ENCODE measurements at places on chromosomes 4 and X. TPM values are rescaled to one million over a fixed set of nuclear protein-coding genes. Genes with fewer than 3 reads are reported as not detected.

GYG2 gene
- 59.7 TPM for total RNA-seq

RTL9 gene
- total RNA-seq = 0.70 TPM

SGMS2 gene
- total RNA-seq = 4.3 TPM

DNA sequence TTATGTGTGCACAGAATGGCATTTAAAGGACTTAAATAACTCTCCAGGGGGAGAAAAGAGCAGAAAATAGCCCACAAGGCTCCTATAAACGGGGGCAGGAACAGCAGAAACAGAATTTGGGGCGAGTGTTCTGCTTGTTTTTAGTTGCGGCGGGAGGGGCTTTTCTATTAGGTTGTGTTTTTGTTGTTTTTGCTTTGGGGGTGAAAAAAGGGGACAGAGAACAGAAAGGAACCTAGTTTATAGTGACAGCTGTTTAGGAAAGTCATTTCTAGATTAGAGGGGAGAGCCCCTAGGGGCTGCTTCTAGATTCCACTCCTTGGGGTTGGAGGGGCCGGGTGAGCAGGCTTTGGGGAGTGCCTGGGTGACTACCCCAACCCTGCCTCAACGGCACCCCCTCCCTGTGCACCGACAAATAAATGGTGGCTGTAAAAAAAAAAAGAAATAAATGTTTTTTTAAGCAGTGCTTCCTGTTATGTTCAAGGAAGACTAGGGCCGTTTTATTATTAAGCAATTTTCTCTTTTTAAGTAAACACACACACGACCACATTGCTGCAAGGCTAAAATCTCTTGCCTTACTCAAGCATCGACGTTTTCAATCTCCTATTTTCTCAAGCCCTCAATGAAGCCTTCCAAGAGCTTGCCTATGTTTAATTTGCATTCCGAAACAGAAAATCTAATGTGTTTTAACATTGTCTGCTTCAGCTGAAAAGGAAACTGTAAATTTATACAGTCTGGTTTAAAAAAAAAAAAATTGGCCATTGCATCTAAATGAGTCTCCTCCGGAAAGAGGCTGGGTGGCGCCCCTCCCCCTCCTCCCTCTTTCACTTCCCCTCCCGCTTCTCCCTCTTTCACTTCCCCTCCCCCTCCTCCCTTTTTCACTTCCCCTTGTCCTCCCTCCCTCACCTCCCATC, 123.3 kb upstream of the TBL1X start:
- no peaks in the 10 kb centered on the region for H3K36me3 ChIP-seq
- DNase-seq = peak; percentile 89
- peaks cover 26% of the 10 kb centered on the region for H3K4me1 ChIP-seq
- peak overlapping the region; percentile 80 for H3K27ac ChIP-seq
- peak overlapping the region; percentile 23 for H3K4me3 ChIP-seq

DNA sequence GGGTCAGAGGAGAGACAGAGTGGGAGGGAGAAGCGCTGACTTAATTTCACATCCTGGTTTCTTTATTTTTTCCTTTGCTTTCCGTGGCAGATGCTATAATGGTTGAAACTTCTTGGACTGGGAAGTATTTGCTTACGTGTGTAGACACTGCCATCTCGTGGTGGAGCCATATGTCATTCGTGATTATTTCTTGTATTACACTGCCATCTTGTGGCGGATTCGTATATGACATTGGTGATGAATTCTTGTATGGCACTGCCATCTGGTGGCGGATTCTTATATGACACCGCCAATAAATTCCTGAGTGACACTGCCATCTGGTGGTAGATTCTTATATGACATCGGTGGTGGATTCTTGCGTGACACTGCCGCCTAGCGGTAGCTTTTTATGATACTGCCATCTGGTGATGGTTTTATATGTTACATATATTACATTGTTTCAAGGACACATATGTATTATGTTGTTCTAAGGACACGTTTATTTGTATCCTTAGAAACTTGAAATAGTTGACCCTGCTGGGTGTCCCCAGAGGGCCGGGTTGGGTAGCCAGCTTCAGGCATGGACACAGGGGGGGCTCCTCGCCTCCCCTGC, 37.3 kb upstream of the CLCN4 start:
- H3K4me3 ChIP-seq = no peak overlapping the region
- peaks cover 28% of the 10 kb centered on the region for H3K36me3 ChIP-seq
- no peaks in the 10 kb centered on the region for H3K27me3 ChIP-seq
- no peaks in the 10 kb centered on the region for H3K4me1 ChIP-seq
- no peak overlapping the region for H3K27ac ChIP-seq
- peak; percentile 81 for DNase-seq

DNA sequence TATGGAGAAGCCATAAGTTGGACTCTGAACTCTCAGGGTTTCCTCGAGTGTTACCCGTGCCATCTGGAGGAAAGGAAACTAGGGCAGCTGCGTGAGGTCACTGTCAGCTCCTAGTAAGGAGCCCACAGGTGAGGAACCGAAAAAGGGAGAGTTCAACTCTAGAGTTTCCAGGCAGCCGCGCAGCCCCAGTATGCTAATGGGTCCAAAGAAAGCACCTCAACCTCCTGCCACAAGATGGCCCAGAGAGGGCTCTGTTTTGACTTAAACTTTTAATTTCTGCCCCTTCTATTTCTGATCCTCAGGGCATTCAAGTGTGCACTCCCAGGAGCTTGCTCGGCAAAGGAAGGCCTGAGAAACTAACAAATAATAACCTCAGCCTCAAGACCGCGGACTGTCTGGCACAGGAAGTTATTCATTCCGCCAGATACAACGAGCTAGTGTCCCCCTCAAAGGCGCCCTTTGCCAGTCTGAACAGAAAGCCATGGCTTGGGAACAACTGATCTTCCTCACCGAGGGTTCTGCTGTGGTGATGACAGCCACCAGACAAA, 13.9 kb downstream of the SCARB2 start:
- no peaks in the 10 kb centered on the region for H3K27me3 ChIP-seq
- H3K36me3 ChIP-seq = no peaks in the 10 kb centered on the region
- H3K4me1 ChIP-seq = peaks cover 15% of the 10 kb centered on the region
- H3K4me3 ChIP-seq = no peak overlapping the region
- DNase-seq = no peak

DNA sequence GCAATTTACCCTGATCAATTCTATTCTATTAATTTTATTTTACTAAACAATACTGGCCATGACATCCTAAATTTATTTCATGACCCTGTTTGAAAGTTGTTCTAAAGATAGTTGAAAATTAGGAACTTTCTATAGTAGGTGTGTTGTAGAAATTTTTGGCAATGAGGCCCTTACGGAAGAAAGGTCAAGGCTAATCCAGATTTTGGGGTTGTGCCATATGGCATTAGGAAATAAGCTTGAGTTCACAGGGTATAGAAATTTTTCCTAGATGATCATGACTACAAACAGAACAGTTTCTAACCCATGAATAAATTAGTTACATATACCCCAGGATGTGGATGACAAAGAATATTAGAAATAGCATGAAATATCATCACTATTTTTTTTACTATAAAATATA, 7.8 kb upstream of the ALB start:
- H3K27me3 ChIP-seq = no peaks in the 10 kb centered on the region
- no peaks in the 10 kb centered on the region for H3K36me3 ChIP-seq
- no peak overlapping the region for H3K4me3 ChIP-seq
- H3K4me1 ChIP-seq = no peaks in the 10 kb centered on the region
- no peak overlapping the region for H3K27ac ChIP-seq
- DNase-seq = no peak

DNA sequence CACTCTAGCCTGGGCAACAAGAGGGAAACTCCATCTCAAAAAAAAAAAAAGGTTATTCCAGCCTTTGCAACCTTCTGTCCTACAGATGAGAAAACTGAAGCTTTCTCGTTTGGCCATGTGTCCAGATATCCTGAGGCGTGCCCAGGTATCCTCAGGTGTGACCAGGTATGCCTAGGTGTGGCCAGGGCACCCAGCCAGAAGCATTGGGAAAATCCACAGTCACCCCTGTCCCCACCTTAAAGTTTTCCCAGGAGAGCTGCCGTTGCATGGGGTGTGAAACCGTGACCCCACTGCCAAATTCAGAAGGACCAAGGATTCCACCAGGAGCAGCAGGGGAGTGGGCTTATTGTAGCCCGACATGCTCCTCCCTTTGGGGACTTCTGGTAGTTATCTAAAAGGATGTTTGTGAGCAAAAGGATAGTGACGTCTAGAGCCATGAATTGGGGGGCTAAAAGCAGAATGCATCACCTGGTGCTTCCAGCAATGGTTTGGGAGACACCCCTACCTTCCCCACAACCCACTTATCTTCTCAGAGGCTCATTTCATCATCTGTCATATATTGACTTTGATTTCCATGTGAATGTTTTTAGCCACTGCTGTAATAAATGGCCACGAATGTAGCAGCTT, 4.0 kb upstream of the DHRSX start:
- no peaks in the 10 kb centered on the region for H3K36me3 ChIP-seq
- H3K4me3 ChIP-seq = no peak overlapping the region
- H3K27me3 ChIP-seq = no peaks in the 10 kb centered on the region
- no peak overlapping the region for H3K27ac ChIP-seq
- peaks cover 7% of the 10 kb centered on the region for H3K4me1 ChIP-seq
- no peak for DNase-seq

- no peak overlapping the region for H3K4me3 ChIP-seq
- no peak for DNase-seq
- H3K27me3 ChIP-seq = peaks cover 4% of the 10 kb centered on the region
- H3K4me1 ChIP-seq = no peaks in the 10 kb centered on the region
- H3K36me3 ChIP-seq = no peaks in the 10 kb centered on the region
- no peak overlapping the region for H3K27ac ChIP-seq
Observed at GRCh38 chr4:121977251-121978171, 25.7 kb upstream of the TRPC3 start.

DNA sequence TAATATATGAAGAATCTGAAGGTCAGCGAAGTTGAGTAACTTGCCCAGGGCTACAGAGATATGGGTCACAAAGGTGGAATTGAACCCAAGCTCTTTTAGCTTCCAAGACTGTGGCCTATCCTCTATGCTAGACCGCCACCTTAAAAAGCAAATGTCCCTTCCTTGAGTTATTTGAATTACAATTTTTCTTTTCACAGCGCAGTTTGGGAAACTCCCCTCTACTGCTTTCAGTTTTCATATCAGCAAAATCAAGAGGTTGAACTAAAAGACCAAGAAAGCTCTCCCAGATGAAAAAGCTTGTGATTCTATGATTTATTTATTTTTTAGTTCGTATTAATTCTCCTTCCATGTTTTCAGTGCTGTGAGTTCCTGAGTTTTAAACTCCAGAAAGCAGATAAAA, 174.5 kb upstream of the C1QTNF7 start:
- H3K4me3 ChIP-seq = no peak overlapping the region
- no peaks in the 10 kb centered on the region for H3K36me3 ChIP-seq
- H3K27ac ChIP-seq = no peak overlapping the region
- no peaks in the 10 kb centered on the region for H3K27me3 ChIP-seq
- DNase-seq = no peak

DNA sequence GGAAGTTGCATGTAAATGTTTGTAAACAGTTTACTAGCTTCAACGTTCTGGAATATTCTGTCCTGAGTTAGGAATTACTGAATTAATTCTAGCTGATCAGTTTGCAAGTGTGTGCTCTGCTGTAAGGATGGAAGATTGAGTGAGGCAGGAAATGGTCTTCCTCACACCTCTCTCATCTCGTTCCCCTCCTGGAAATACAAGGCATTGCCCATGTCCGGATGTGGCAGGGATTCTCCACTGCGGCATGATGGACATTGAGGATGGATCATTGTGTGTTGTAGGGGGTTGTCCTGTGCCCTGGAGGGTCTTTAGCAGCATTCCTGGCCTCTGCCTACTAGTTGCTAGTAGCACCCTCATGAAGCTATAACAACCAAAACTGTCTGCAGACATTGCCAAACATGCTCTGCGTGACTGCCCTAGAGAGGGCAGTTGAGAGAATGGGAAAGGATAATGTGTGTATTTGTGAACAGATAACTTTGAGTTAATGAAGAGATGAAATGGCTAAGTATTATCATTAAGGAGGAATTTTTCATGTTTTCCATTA, 12.6 kb downstream of the CA5B start:
- H3K27me3 ChIP-seq = no peaks in the 10 kb centered on the region
- no peaks in the 10 kb centered on the region for H3K36me3 ChIP-seq
- no peak for DNase-seq
- H3K27ac ChIP-seq = no peak overlapping the region

GRCh38 chr4:3668825-3669552, 97.2 kb upstream of the ADRA2C start:
- no peak for DNase-seq
- no peaks in the 10 kb centered on the region for H3K27me3 ChIP-seq
- H3K4me3 ChIP-seq = no peak overlapping the region
- no peaks in the 10 kb centered on the region for H3K36me3 ChIP-seq

DNA sequence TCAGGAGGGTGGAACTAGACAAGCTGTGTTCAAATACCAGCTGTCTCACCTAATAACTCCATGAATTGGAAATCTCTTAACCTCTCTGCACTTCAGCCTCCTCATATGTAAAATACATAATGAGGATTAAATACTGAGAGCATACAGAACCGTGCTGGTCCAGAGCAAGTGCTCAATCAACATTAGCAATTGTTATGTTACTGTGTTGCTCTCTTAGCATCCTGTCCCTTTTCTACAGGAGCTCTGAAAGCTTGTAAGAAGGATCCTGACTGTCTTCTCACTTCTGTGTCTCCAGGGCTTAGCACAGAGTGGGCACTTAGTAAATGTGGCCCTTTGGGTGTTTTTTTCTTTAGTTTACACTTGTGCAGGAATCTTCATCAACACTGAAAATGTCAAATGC, 1456.1 kb upstream of the IGFBP7 start:
- H3K27ac ChIP-seq = no peak overlapping the region
- no peaks in the 10 kb centered on the region for H3K27me3 ChIP-seq
- H3K36me3 ChIP-seq = no peaks in the 10 kb centered on the region
- no peak overlapping the region for H3K4me3 ChIP-seq

Measured in A673 (cell line).